ENCODE measurements at places on chromosomes 12 and 14.

GRCh38 chr14:104869669-104870367 is 4.8 kb downstream of the CEP170B start:
- DNase-seq: no peak

GRCh38 chr14:53954551-53955228 is 1.9 kb downstream of the BMP4 start:
- no peak for DNase-seq

- DNase-seq: no peak
Measured at GRCh38 chr14:89384023-89384422, 33.0 kb downstream of the FOXN3 start.

DNA sequence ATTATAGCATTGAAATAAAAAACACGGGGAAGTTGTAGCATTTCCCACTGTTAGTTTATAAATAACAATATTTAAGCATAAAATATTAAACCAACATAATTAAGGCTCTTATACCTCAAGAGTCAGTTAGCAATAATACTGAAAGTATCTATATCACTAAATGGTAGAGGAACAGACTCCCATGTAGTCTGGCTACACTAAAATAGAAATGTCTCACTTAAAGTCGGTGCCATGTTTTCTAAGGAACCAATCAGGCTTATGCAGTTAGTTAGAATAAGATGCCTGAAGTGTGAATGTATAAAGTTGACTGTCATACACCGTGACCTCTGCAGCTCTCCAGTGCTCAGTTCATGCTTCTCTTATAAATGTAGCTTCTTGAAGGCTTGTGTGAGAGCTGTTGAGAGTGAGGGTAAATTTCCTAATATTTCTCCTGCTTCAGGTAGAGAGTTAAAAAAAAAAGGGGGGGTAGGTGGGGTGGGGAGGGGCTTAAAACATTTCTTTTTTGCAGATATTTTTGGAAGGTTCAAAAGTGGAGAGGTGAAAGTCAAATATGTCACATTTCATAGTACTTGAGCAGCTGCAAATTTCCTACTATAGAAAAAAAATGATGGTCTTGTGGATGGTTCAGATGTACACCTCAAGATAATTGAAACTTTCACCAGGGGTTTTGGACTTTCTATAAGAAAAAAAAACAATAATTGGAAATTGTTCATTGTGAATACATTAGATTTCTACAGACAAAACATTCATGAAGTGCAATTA is 64.5 kb downstream of the PTCSC3 start:
- no peak for DNase-seq

DNA sequence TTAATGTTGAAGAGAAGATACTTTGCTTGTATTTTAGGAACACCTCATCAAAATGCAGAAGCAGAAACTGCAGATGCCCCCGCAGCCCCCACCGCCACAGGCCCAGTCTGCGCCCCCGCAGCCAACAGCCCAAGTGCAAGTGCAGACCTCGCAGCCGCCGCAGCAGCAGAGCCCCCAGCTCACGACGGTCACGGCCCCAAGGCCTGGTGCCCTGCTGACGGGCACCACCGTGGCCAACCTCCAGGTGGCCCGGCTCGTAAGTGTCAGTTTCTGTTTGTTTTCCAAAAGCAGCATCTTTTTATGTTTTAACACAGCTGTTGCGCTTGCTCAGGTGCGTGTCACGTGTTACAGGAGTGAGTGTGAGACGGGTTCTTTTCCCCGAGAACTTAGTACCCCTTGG is 79.5 kb downstream of the DDX51 start:
- no peak for DNase-seq

DNA sequence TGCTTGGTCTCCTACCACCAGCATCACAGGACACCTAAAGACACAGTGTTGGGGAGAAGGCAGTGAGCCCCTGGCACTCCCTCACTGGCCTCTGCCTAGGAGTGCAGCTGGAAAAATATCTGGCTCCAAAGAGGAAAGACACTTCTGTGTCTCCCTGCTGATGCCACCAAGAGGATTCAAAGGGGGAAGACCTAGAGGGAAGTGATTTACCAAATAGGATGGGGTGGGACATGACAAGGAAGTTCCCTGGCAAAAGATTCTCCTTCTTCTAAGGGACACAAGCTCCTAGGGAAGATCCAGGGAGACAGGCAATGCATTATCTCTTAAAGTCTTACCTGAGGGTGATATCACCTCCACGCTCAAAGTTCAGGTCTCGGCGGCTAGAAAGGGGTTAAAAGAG is 6.1 kb downstream of the NDRG2 start:
- DNase-seq: no peak

DNA sequence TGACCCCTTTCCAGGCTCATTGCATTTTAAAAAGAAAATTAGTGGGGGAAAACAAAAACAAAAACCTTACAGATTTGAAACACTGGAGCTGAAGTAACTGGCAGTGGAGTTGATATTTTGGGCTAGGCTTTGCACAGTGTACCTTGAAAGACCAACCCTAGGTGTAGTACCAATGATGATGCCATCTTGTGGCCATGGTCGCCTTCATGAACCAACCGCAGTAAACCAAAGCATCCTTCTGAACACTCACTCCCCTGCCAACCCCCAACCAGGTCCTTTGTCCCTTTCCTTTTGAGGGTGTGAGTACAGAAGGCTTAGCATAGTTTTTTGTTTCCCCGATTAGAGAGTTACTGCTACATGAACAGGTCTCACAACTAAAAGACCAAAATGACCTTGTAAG is 5.9 kb downstream of the TOMM20L start:
- no peak for DNase-seq

DNA sequence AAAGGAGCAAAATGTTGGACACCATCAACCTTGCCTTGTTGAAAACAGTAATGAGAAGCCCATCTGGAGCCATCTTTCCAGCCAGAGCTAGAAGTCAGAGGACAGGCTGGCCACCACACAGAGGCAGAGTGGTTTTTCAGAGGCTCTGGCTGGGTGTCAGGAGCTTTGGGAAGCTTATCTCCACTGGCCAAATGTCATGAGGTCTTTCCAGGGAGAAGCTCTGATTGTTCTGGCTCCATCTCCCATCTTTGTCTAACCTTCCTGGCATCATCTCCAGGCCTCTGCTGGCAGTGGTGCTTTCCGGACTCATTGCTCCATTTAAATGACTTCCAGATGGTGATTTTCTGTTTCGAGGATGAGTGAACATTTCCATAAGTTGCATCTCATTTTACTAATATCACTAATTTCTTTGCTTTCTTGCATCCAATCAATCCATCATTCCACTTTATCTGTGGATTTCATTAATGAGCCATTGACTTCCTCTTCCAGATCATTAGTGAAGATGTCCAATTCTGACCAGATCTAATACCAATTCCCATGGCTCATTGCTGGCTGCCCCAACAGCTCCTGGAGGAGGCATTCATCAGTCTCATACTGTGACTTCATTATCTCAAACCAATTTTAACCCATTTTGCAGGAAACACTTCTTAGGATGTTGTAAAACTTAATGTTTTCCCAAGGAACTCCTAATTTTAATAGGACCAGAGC is 35.3 kb upstream of the TMTC1 start:
- no peak for DNase-seq

GRCh38 chr14:94439453-94440057 is 13.0 kb downstream of the SERPINA11 start:
- DNase-seq: no peak

DNA sequence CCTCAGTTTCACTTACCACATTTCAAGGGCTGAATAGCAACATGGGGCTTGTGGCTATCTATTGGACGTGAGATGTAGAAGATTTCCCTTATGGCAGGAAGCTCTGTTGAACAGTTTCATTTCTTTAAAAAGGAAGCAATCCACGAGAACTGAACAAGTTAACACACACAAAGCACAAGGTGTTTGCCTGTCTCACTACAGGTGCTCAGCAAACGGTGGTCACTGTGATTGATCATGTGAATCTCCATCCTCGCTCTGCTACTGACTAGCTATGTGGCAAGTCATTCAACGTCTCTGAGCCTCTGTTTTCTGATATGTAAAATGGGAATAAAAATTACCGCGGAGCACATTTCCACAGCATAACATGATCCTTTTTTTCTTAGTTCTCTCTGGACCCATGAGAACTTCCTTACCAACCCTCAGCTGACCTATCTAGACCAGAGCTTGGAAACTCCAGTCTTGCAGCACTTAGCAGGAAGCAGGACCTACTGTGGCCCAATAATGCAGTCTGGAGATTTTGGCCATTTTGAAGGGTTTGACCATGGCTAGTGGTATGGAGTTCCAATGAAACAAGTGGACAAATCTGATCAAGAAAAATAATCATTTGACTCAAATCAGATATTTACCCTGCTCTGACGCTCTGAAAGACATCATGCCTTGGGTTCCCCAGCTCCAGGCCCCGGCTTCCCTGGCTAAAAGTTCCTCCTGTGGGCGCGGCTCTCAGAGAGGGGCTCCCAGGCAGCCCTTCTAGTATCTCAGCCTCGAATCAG is 278.8 kb downstream of the ZFP36L1 start:
- no peak for DNase-seq

- no peak for DNase-seq
Measured at GRCh38 chr14:105845725-105846309, 319.4 kb downstream of the TMEM121 start.

DNA sequence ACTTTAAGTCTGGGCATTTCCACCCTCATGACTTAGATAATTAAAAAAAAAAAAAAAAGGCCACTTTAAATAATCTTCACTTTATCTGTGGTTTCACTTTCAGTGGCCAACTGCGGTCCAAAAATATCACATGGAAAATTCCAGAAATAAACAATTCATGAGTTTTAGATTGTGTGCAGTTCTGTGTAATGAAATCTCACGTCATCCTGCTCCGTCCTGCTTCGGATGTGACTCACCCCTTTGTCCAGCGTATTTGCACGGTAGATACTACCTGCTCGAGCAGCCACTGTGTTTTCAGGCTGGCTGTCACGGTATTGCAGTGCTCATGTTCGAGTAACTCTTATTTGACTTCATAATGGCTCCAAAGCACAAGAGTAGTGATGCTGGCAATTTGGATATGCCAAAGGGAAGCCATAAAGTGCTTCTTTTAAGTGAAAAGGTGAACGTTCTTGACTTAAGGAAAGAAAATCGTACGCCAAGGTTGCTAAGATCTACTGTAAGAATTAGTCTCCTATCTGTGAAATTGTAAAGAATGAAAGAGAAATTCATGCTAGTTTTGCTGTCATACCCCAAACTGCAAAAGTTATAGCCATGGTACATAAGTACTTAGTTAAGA is 2.4 kb downstream of the E2F7 start:
- DNase-seq: no peak

- peak; percentile 33 for DNase-seq
Measured at GRCh38 chr12:49930515-49931288, 19.8 kb upstream of the AQP2 start.

DNA sequence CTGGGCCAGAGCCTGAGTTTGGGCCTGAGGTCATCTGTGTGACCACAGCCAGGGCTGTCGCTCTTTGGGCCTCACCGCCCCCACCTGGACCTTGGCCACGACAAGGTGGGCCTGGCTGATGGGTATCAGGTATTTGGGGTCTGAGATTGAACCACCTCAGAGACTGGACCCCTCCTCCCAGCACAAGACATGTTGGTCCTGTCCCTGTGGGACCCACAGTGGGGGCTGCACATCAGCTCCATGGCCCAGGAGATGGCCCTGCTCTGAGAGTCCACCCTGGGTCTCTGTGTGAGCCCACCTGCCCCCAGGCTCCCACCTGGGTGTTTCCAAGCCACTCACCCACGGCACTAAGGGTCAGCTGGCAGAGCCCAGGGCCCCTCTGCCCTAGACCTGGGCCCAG is 20.6 kb downstream of the BEGAIN start:
- DNase-seq: no peak

- DNase-seq: no peak
Measured at GRCh38 chr12:113778432-113779132, 187.5 kb downstream of the RBM19 start.

GRCh38 chr12:915090-915489 is 34.4 kb downstream of the RAD52 start:
- no peak for DNase-seq

DNA sequence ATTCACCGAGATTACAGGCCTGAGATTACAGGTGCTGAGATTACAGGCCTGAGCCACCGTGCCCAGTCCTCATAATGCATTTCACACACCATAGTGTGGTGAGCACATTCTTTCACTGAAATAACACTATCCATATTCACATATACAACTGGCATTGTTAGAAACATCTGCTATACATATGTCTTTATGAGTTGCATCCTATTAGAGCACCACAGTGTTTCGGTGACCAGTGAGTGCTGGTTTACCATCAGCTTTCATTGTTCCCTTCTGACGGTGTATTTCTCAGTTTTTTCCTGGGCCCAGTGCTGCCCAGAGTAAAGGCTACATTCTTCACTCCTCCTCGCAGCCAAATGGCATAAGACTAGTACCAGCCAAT is 96.2 kb upstream of the FGD4 start:
- no peak for DNase-seq

GRCh38 chr14:83300476-83301064 is 1766.9 kb upstream of the SEL1L start:
- DNase-seq: no peak

DNA sequence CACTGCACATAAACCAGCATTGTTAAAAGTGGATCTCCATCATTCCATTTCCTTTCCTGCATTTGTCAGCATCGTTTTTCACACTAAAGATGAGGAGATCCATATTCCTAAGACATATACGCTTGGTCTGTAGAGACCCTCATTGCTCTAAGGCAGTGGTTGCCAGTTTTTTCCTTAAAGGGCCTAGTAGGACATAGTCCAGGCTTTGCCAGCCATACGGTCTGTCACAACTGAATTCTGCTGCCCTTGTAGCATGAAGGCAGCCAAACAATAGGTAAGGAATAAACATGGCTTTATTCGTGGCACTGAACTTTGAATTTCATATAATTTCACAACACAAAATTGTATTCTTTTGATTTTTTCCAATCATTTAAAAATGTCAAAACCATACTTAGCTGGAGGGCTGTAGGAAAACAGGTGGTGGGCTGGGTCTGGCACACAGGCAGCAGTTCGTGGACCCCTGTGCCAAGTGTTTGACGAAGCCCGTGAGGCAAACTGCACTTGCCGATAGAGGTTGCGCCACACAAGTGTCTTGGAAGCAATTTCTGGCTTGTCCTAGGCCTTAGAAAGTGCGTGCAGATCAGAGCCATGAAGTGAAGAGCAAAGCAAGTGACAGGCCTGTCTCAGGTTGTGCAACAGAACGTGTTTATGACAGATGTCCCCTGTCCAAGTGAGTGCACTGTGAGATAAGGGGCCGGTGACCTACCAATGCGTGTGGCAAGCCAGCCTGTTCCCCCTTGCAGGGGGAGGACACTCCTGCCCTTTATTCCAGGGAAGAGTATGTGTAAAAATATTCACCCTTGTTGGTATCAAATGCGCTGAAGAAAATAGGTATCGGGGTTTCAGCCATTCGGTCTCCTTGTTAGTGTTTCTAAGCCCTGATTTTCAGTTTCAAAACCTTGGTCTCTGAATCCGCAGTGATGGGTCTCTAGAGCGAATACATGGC is 916 bp upstream of the CHPT1 start:
- no peak for DNase-seq

GRCh38 chr12:47855502-47855901 is 35.8 kb upstream of the HDAC7 start:
- DNase-seq: no peak

GRCh38 chr14:75609116-75609515 is 30.7 kb downstream of the FLVCR2 start:
- no peak for DNase-seq

- no peak for DNase-seq
Measured at GRCh38 chr12:30164382-30165318, 380.9 kb upstream of the TMTC1 start.
